ENCODE measurements at places on chromosomes 3 and 15.

DNA sequence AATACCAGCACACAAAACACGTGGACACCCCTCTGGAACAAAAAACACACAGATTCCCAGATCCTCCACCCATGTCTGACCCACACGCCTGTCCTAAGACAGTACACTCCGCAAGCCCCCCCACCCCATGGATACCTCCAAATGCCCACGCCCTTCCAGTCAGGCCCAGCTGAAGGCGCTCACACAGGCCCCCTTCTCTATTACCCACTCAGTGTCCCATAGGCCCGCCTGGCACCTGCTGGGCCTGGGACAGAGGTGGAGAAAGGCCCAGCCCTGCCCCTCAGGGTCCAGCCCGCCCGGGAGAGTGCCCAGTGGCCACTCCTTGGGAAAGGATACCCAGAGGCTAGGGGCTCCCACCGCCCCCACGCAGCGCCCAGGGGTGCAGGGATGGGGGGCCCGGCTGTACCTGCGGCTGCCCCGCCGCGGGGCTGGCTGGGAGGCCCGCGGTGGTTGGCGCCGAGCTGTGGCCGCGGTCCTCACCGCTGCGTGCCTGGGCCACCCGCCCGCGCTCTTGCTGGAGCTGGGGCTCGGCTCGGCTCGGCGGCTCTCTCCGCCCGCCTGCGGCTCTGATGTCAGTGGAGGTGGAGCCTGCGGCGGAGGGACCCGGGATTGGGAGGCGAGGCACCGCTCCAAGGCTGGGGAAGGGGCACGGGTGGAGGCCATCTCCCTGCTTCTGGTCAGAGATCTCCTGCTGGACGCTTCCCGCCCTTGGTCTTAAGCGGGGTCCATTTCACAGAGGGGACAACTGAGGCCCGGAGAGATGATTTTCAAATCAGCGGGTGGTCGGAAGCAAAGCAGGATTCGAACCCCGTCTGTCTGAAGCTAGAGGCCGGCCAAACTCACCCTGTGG lies at the start of gene CAMK1:
CAMK1 (minus strand) TSS at position 522 of the 850 bp plus-strand sequence. CDS start 2,198 bp downstream, outside the sequence.
- peak; percentile 61 for DNase-seq

- DNase-seq, result no peak
These were observed 61.9 kb downstream of the TRAK1 start for GRCh38 chr3:42153039-42153438.

DNA sequence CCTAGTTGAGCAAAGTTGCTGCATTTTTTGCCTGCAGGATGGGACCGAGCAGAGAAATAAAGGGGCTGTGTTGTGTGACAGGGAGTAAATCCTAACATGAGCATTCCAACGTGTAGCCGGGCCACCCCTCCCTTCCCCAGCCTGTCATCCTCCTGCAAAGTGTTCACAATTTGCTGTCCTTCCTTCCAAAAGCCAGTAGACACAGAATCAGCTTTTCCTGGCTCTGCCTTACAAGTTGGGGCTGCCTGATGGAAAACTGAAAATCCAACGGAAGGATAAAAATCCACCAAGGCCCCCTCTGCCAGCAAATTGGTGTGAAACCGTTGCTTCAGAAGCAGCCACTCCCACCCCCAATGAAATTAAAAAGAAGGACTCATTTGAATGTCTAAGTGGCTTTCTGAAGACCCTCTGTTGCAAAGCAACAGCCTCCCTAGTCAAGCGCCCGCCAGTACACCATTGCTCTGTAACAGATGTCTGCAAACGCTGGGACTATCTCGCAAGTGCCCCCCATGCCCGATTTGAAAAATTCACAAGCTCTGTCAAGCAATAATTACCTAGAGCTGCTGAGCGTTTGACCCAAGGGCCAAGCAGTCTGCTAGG lies 665 bp downstream of the FRMD4B start:
- no peak for DNase-seq

GRCh38 chr15:39628546-39629257 lies 47.8 kb downstream of the THBS1 start:
- no peak for DNase-seq

All from stimulated activated CD8-positive, alpha-beta memory T cell treated with anti-CD3 and anti-CD28 coated beads, Interleukin-15, amount 100 ng/mL, for 48 hours (primary cell).